ENCODE measurements at places on chromosomes 12 and 14.

DNA sequence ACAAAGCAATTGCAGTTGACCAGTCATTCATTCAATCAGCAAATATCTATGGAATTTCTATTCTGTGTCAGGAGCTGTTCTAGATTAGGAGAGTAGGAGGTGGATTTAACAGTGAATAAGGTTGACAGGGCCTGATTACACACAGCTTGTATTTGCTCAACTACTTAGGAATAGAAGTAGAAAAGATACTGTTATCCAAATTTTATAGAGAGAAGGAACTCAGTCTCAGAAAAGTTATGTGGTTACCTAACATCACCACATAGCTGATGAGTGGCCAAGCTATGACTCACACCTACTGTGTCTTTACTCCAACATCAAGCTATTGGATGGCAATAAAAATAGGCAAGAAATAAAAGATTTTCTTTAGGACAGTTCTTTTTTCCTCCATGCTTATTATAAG, 374.8 kb downstream of the RMST start:
- no peaks in the 10 kb centered on the region for H3K36me3 ChIP-seq
- no peaks in the 10 kb centered on the region for H3K27me3 ChIP-seq
- no peak for DNase-seq
- H3K4me1 ChIP-seq, result no peaks in the 10 kb centered on the region

GRCh38 chr14:89325299-89325883, 91.6 kb downstream of the FOXN3 start:
- no peak for DNase-seq
- H3K27me3 ChIP-seq, result 0 out of 2 replicates have a peak, but pooled peaks cover 10% of the 10 kb centered on the region
- H3K36me3 ChIP-seq, result no peaks in the 10 kb centered on the region
- no peak overlapping the region for H3K27ac ChIP-seq

GRCh38 chr14:25006031-25006430, 43.9 kb downstream of the STXBP6 start:
- no peak overlapping the region for H3K27ac ChIP-seq
- H3K36me3 ChIP-seq, result no peaks in the 10 kb centered on the region
- H3K27me3 ChIP-seq, result no peaks in the 10 kb centered on the region
- H3K4me3 ChIP-seq, result no peak overlapping the region
- no peak for DNase-seq

- H3K4me3 ChIP-seq, result no peak overlapping the region
- no peaks in the 10 kb centered on the region for H3K27me3 ChIP-seq
- H3K27ac ChIP-seq, result no peak overlapping the region
- peak; percentile 47 for DNase-seq
- peaks cover 4% of the 10 kb centered on the region for H3K4me1 ChIP-seq
These were observed 24.7 kb upstream of the MYBPC1 start for GRCh38 chr12:101570047-101570446.

- H3K4me3 ChIP-seq, result peak overlapping the region; percentile 87
- H3K4me1 ChIP-seq, result 0 out of 2 replicates have a peak, but pooled peaks cover 7% of the 10 kb centered on the region
- 0 out of 2 replicates have a peak, but pooled peaks cover 5% of the 10 kb centered on the region for H3K36me3 ChIP-seq
- H3K27ac ChIP-seq, result no peak overlapping the region
- H3K27me3 ChIP-seq, result no peaks in the 10 kb centered on the region
These were observed 1.2 kb downstream of the UNC119B start for GRCh38 chr12:120711411-120711810.

DNA sequence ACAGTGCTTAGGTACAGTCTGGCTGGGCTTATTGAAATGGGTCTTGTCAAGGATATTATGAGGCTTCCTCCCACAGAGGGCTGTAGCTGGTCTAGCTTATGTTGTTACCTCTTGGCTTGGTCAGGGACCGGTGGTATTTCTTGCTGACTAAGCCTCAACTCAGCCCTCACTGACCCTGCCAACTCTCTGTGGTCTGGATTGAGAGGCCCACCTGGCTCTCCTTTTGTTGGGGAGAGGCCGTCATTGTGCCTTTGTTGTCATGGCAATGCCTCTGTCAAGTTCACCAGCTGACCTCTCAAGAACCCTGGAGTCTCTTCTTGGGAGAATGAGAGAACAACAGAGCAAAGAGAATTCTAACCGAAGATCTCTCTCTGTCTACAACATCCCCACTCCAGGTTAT, 245.6 kb upstream of the NPAS3 start:
- no peaks in the 10 kb centered on the region for H3K4me1 ChIP-seq
- no peak overlapping the region for H3K27ac ChIP-seq
- H3K27me3 ChIP-seq, result no peaks in the 10 kb centered on the region

- H3K4me3 ChIP-seq, result no peak overlapping the region
- H3K36me3 ChIP-seq, result no peaks in the 10 kb centered on the region
- H3K27ac ChIP-seq, result no peak overlapping the region
- H3K4me1 ChIP-seq, result no peaks in the 10 kb centered on the region
- 0 out of 2 replicates have a peak, but pooled peaks cover 8% of the 10 kb centered on the region for H3K27me3 ChIP-seq
These were observed 104.0 kb upstream of the BCAT1 start for GRCh38 chr12:25052914-25053211.

GRCh38 chr12:128055567-128055966, 211.4 kb upstream of the TMEM132C start:
- H3K36me3 ChIP-seq, result no peaks in the 10 kb centered on the region
- no peaks in the 10 kb centered on the region for H3K4me1 ChIP-seq
- no peak overlapping the region for H3K27ac ChIP-seq
- DNase-seq, result no peak
- peaks cover 23% of the 10 kb centered on the region for H3K27me3 ChIP-seq

GRCh38 chr14:74438351-74438915, 12.4 kb upstream of the SYNDIG1L start:
- peak; percentile 95 for DNase-seq
- peaks cover 27% of the 10 kb centered on the region for H3K4me1 ChIP-seq
- peak overlapping the region; percentile 72 for H3K27ac ChIP-seq
- no peaks in the 10 kb centered on the region for H3K27me3 ChIP-seq

DNA sequence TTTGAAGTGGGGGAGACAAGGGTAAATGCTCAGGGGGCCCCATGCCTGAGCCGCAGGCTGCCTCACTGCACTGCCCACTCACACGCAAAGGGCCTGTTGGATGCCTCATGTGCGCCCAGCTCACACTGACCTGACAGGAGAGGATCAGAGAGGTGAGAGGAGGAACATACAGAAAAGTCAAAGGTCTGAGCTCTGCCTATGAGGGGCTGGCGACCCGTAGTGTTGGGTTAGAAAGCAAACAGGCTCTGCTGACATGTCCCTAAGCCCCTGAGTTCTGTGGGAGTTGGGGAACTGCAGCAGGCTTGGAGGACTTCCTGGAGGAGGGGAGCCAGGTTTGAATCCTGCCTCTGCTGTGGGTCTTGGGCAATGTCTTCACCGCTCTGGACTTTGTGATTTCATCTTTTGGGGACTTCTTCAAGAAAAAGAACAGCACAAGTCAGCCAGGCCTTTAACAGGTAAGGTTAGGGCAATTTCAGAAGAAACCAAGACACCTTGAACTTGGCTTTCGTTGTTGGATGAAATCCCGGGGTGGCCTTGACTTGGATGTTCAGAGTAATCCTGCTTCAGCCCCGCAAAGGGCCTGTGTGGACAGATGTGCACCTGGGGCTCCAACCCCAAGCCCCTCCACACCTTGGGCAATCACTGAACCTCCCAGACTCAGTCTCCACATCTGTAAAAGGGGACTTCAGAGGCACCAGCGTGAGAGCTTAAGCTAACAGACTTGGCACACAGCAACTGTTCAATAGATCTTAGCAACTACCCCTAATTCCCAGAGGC, 116.8 kb downstream of the SCARB1 start:
- H3K27ac ChIP-seq, result peak overlapping the region; percentile 60
- no peaks in the 10 kb centered on the region for H3K27me3 ChIP-seq
- H3K4me1 ChIP-seq, result peaks cover 25% of the 10 kb centered on the region
- no peak for DNase-seq
- no peaks in the 10 kb centered on the region for H3K36me3 ChIP-seq
- no peak overlapping the region for H3K4me3 ChIP-seq

- H3K27me3 ChIP-seq, result peaks cover 48% of the 10 kb centered on the region
- no peak for DNase-seq
- no peaks in the 10 kb centered on the region for H3K36me3 ChIP-seq
- H3K4me3 ChIP-seq, result no peak overlapping the region
- no peak overlapping the region for H3K27ac ChIP-seq
- no peaks in the 10 kb centered on the region for H3K4me1 ChIP-seq
These were observed 45.7 kb upstream of the KCNA5 start for GRCh38 chr12:4997939-4998338.

DNA sequence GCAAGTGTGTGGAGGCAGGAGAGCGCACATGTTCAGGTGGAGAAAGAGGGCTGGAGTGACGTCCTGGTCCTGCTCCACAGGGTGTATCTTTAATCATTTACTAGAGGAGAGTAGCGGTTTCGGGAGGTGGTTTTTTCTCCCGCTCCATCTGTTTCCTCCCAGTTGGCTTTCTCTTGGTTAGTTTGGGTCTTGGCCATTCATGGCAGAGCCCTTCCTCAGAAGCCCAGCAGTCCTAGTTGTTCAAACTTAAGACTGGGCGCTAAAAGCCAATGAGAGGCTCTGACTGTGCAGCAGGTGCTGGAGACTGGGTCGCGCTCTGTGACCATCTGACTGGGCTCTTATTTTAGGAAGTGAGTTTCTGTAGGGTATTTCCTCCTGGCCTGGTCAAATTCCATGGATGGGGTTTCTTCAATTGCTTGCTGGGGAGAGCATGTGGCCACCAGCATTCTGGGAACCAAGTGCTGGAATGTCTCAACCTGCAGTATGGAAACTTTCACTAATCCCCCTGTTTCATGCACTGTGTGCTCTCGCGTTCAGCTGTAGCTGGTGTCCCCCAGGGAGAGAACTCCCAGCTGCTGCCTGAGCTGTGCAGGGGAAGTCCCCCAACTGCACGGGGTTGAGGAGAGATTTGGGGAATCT, 27.4 kb upstream of the TSPAN9 start:
- no peaks in the 10 kb centered on the region for H3K36me3 ChIP-seq
- no peak overlapping the region for H3K27ac ChIP-seq
- H3K27me3 ChIP-seq, result 0 out of 2 replicates have a peak, but pooled peaks cover 7% of the 10 kb centered on the region

GRCh38 chr14:102998393-102998792, 59.0 kb downstream of the CDC42BPB start:
- H3K4me3 ChIP-seq, result no peak overlapping the region
- H3K27ac ChIP-seq, result 0 out of 2 replicates have a peak overlapping the region, but pooled peaks have one; percentile 7
- DNase-seq, result no peak
- peaks cover 33% of the 10 kb centered on the region for H3K36me3 ChIP-seq
- peaks cover 24% of the 10 kb centered on the region for H3K4me1 ChIP-seq

GRCh38 chr14:31876741-31877140, 200.4 kb upstream of the ARHGAP5 start:
- no peaks in the 10 kb centered on the region for H3K27me3 ChIP-seq
- no peak for DNase-seq
- H3K27ac ChIP-seq, result no peak overlapping the region
- no peaks in the 10 kb centered on the region for H3K36me3 ChIP-seq
- H3K4me3 ChIP-seq, result no peak overlapping the region

DNA sequence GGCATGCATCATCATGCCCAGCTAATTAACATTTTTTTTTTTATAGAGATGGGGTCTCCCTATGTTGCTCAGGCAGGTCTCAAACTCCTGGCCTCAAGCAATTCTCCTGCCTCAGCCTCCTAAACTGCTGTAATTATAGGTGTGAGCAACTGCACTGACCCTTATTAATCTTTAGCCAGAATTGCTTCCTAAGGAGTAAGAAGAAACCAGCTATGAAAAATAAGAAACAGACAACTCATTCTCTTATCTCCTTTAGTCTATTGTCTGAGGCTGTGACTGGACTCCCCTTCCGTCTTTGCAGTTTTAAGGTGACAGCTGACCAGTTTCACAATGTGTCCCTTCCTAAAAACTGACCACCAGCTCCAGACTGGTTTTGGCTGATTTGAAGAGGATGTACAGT, 52.4 kb downstream of the EMP1 start:
- peaks cover 13% of the 10 kb centered on the region for H3K4me1 ChIP-seq
- H3K27ac ChIP-seq, result no peak overlapping the region
- no peak for DNase-seq
- H3K27me3 ChIP-seq, result no peaks in the 10 kb centered on the region
- no peak overlapping the region for H3K4me3 ChIP-seq

GRCh38 chr14:77184396-77185092, 2.9 kb downstream of the TMEM63C start:
- DNase-seq, result no peak
- H3K27me3 ChIP-seq, result peaks cover 74% of the 10 kb centered on the region
- no peak overlapping the region for H3K27ac ChIP-seq
- H3K36me3 ChIP-seq, result no peaks in the 10 kb centered on the region
- no peak overlapping the region for H3K4me3 ChIP-seq

GRCh38 chr14:105449276-105450122, 25.1 kb upstream of the CRIP2 start:
- H3K4me1 ChIP-seq, result no peaks in the 10 kb centered on the region
- H3K27ac ChIP-seq, result no peak overlapping the region
- no peak for DNase-seq
